HS-5 (cell line): ENCODE measurements at places on chromosomes 6 and 20.

DNA sequence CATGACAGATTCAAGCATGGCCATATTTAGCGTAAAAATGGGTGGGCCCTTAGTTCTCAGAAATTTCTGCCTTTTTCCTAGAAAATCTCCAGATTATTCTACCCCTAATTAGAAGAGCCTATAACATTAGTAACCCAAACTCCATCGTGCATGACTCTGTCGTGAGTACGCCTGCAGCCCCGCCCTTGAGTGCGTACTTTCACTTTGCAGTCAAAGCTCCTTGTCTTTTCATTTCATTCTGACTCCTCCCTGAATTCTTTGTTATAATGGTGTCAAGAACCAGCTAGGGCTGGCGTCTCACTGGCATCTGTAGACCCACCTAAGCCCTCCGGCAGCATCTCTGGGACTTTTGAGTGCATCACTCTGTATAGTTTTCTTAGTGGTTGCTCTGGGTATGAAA is 61.7 kb upstream of the NOX3 start:
- no peak for DNase-seq

DNA sequence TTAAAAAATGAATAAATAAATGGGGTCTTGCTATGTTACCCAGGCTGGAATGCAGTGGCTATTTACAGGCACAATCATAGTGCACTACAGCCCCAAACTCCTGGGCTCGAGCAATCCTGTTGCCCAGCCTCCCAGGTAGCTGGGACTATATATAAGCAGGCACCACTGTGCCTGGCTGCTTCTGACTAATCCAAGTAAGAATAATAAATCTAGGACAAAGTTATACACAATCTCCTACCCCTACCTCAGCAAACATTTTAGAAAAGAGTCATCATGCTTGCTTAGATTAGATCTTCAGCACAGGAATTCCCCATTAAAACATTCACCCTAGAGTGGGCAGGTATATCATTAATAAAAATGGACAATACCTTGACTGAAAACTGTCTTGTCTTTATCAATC is 124.6 kb downstream of the REV3L start:
- no peak for DNase-seq

DNA sequence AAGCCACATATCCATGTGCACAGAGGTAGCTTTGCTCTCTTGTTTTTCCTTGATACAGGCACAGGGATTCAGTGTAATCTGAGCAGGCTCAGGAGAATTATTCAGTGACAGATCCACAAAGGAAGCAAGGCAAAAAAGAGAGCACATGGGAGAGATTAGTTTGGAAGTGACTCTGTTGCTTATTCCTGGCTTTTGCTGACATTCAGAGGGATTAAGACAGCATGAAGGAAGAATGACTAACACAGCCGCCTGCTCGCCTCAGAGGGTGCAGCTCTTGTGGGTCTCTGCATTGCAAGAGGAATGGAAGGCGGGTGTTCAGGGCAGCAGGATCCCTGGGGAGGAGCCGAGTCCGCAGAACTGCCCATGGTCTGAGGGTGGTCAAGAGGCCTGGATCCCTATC is 203.4 kb upstream of the KCNQ5 start:
- DNase-seq, result peak; percentile 60

GRCh38 chr20:51450221-51450712 is 92.3 kb downstream of the NFATC2 start:
- no peak for DNase-seq

GRCh38 chr6:42021847-42022754 is 28.2 kb upstream of the TAF8 start:
- no peak for DNase-seq

GRCh38 chr6:99980741-99981140 is 13.3 kb downstream of the MCHR2 start:
- DNase-seq, result no peak

DNA sequence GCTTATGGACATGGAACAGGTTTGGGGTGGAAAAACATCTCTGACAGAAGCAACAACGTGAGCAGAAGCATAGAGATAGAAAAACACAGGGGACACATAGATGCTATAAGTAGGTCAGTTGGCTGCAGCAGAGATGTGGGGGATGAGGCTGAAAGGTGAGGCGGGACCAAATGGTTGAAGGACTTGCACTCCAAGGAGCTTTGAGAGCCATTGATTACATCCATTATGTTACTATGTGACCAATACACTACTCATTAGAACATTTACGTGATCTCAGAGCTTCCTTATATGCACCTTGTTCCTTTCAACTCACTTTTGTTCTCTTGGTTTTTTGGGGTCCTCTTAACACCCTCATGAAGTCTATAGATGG is 47.9 kb upstream of the TTPAL start:
- no peak for DNase-seq

GRCh38 chr20:25696371-25697131 is at the start of gene ZNF337:
ZNF337 (minus strand) TSS chr20:25696853; CDS start chr20:25686417, 10,436 bp downstream.
- peak; percentile 85 for DNase-seq
